ENCODE measurements at places on chromosomes 1 and 21.

GRCh38 chr1:153623101-153623500, 4.2 kb downstream of the S100A13 start:
- no peak for DNase-seq

GRCh38 chr1:24970399-24970753, 40.3 kb upstream of the RUNX3 start:
- DNase-seq, result no peak

DNA sequence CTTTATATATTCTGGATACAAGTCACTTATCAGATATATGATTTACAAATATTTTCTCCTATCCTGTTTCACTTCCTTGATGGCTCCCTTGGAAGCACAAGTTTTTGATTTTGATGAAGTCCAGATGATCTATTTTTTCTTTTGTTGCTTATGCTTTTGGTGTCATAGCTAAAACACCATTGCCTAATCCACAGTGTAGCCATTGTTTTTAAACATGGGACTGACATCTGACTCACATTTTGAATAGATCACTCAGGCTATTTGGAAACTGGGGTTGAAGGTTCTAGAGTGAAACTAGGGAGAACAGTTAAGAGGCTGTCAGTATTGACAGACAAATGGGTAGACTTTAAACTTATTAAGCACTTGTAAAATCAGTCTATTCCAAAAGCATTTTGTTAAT, 16.6 kb downstream of the AK4 start:
- DNase-seq, result no peak

DNA sequence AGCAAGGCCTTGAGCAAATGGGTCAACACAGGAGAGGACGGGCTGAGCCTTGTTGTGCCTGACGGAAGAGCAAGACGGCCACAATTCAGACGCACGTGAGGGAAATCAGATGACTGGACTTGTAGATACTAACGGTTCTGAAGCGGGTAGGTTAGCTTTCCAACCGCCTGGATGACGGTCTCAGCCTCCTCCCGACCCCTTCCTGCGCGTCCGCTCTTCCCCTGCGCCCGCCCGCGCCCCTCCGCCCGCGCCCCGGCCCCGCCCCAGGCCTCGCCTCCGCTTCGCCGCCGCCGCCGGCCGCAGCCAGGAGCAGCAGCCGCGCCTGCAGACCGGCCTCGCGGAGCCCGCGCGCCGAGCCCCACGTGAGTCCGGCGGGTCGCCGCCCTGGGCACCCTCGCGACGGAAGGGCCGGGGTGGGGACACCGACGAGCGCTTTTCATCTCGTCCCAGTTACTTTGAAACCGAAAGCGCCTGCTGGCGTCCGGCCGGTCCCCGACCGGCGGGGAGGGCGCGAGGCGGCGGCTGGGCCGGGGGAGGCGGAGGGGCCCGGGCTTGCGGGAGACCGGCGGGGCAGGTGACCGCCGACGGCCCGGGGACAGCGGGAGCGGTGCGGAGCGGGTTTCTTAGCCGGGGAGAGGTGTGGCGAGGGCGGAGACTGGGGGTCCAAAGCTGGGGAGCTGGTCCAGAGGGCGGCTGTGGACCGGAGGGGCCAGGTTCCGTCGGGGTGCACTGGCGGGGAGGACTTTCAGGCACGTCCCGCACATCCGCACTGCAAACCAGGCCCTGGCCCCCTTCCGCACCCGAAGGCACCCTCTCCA, at the start of gene TRAF5:
Gene TRAF5 (plus strand): TSS at position 306 of the 818 bp plus-strand sequence. CDS start 26,407 bp downstream, outside the sequence.
- DNase-seq, result no peak

DNA sequence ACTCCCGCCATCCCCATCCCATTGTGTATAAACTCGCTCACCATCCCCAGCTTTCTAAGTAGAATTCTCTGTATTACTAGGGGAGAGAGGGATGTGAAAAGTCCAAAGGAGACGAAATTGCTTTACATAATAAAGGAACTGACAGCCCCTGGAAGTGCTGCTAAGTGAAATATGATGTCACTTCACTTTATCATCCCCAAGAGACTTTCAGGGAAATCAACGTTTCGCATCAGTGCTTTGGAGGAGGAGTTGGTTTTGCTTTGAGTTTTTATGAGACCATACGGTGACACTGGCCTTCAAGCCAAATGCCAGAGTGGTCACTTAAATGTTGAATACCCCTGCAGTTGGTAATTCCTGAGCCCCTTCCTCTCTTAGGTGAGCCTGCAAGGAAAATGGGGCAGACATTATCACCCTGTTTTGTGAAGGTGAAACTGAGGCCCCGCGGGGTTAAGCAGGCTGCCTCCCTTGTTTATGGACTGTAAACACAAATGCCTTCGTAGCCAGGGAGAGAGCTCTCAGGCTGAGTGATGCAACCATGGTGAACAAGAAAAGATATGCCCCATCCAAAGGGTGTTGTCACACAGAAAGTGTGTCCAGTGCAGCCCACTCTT, 58.4 kb upstream of the KAZN start:
- no peak for DNase-seq

GRCh38 chr1:89465201-89465600, 59.4 kb upstream of the LRRC8B start:
- DNase-seq, result no peak

DNA sequence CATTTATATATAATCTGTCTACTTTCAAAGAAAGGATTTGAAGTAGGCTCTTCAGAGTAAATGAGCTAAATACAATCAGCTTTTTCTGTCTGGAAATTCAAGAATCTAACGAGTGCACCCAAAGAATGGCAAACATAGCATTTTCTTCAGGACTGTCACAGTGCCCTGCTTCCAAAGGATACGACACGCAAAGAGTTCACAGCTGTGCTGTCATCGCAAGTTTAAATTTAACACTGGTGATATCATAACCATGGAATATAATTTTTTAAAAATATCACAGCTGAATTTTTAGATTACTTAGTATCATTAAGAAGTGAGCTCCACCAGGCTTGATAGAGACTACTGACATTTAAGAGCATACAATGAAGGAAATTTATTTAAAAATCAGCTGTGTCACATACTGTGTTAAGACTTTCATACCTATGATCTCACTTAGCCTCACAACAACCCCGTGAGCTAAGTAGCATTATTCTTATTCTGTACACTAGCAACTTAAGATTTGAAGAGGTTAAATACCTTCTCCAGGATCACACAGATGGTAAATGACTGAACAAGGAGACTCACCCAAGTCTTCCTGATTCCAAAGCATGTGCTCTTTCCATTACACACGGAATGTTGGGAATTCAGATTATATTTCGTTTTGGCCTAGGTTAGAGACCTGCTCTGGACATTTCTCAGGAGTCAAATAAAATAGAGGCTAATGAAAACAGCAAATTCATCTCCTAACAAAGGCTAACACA, 46.2 kb upstream of the PRRX1 start:
- no peak for DNase-seq

All from NCI-H748 treated with DMSO at 0.1 percent for 48 hours (cell line).